ENCODE measurements at places on chromosomes 3 and 15. TPM values are rescaled to one million over a fixed set of nuclear protein-coding genes. Genes with fewer than 3 reads are reported as not detected.

APOD gene
- total RNA-seq = 1.2 TPM

OXNAD1 gene
- total RNA-seq = 9.6 TPM

SRGAP3 gene
- total RNA-seq = 0.61 TPM

ERICH6 gene
- not detected for total RNA-seq

CLDN16 gene
- total RNA-seq = 0.03 TPM

CD200R1 gene
- 0.12 TPM for total RNA-seq

SLC35G2 gene
- total RNA-seq = 23.6 TPM

BFSP2 gene
- total RNA-seq = not detected

SAXO2 gene
- total RNA-seq = 2.2 TPM

COLQ gene
- 0.29 TPM for total RNA-seq

SAMMSON gene
- not detected for total RNA-seq

AADAC gene
- total RNA-seq = 12.2 TPM

GOLGA8O gene
- total RNA-seq = 0.17 TPM

PCOLCE2 gene
- 23.6 TPM for total RNA-seq

RPP14 gene
- 10.2 TPM for total RNA-seq

GNAT1 gene
- total RNA-seq = not detected

ZNF619 gene
- 2.4 TPM for total RNA-seq

AHSG gene
- 0.13 TPM for total RNA-seq

UNC13C gene
- not detected for total RNA-seq

HTR3E gene
- total RNA-seq = not detected

GPR15 gene
- not detected for total RNA-seq

MFSD1 gene
- 40.9 TPM for total RNA-seq

DCBLD2 gene
- 258 TPM for total RNA-seq

ECE2 gene
- not detected for total RNA-seq

TRIM71 gene
- not detected for total RNA-seq

AEN gene
- 80.8 TPM for total RNA-seq

SERINC4 gene
- total RNA-seq = 0.08 TPM

ANKRD34C gene
- not detected for total RNA-seq

KPNA4 gene
- total RNA-seq = 28.4 TPM

POPDC2 gene
- 0.44 TPM for total RNA-seq

B3GALNT1 gene
- 0.17 TPM for total RNA-seq

HYAL1 gene
- 0.43 TPM for total RNA-seq

TMEM207 gene
- total RNA-seq = not detected

PIGX gene
- total RNA-seq = 31.7 TPM

SAMD7 gene
- total RNA-seq = not detected

GASK1A gene
- not detected for total RNA-seq

P2RY14 gene
- not detected for total RNA-seq

C15orf62 gene
- 0.13 TPM for total RNA-seq

P2RY13 gene
- not detected for total RNA-seq

GUCA1C gene
- total RNA-seq = not detected

NEO1 gene
- 31.1 TPM for total RNA-seq

SPCS1 gene
- 159 TPM for total RNA-seq

CILP gene
- total RNA-seq = 0.41 TPM

PLIN1 gene
- 0.15 TPM for total RNA-seq

CCR8 gene
- total RNA-seq = not detected

SST gene
- total RNA-seq = not detected

All from A549 treated with Hydrocortisone at 1 μM for 4 hours (cell line).